ENCODE measurements at places on chromosomes 5 and 9.

DNA sequence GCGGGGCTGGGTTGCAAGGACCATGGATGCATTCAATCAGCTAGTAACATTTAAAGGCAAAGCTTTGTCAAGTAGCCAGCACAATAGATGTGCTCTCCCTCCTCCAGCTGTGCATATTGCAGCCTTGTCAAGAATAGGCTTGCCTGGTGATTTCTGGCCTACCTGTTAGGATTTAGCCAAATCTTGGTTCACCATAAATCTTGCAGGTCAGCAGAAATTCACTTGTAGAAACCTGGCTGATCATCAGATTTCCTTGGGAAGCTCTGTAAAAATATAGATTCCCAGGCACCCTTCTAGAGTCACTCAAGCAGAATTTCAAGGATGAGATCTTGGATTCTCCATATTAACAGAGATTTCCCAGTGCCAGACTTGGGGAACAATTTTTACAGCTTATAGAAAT lies 152.2 kb upstream of the SLC12A2 start:
- no peak for DNase-seq

DNA sequence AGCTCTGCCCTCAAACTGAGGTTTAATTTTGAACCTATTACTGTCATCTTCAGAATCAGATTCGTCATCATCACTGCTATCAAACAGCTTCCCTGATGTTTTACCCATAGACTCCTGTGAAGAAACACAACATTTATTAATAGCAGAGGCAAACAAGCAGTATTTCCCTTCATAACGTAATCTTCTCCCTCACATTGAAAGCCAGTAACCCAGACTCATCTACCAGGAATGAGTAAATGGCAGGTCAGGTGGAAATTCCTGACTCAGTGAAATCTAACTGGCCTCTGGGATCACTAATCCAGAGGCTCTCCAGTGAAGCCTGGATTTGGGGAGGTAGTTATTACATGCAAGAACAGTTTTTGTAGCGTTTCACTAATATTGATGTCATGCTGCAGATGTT lies 14.6 kb downstream of the NOL8 start:
- no peak for DNase-seq

DNA sequence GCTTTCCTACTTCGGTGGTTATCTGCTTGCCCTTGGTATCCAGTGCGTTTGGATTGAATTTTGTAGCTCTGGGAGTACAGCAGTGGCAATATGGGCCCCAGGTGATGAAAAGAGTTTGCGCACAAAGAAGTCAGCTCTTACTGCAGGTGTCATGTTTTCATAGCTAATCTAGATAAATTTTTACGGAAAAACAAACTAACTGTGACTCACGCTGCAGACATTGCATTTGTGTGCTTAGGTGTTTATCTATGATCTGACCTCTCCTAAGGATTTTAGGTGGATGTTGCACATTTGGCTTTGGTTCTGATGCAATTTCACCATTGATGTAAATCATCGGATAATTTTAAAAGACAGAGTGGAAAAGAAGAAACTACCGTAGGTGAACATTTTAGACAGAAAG lies 92.1 kb downstream of the VCAN start:
- no peak for DNase-seq

- no peak for DNase-seq
These were observed 216.1 kb downstream of the ACTL7B start for GRCh38 chr9:108639696-108640095.

DNA sequence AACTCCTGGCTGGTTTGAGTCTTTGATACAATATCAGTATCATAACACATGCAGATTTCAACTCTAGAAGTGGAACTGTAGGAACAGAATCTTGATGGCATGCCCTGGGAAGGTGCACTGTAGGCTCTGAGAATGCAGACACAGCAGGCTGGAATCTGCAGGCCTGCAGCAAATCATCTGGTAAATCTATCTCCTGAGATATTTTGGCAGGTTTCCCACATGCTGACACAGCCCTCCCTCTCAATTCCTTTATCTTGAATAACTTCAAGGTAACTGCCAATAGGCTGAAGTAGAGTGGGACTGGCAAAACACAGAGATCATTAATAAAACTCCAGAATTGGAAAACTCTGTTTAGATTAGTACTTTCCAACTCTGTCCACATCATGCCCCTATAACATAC lies 177.8 kb upstream of the PCSK5 start:
- DNase-seq: no peak

- DNase-seq: no peak
These were observed 12.8 kb downstream of the NOTCH1 start for GRCh38 chr9:136532799-136533774.

DNA sequence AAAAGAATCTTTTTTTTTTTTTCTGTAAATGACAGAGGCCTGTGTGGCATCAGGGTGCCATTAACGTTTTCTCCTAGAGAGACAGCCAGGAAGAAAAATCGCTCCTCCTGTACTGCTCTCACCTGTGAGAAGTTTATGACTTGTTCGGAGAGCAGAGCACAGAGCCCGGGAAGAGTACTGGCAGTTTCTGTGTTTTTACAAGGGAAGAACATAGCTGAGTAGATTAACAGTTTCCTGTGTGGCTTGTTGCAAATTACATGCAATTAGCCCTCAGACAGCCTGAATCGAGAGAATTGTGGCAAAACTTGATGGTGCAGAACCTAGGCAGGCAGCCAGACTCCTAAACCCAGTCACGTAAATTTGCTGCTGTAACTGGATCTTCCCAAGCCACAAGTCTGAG lies 32.1 kb downstream of the PRKACG start:
- no peak for DNase-seq

- DNase-seq: no peak
These were observed 283.2 kb downstream of the ANXA1 start for GRCh38 chr9:73434826-73435225.

DNA sequence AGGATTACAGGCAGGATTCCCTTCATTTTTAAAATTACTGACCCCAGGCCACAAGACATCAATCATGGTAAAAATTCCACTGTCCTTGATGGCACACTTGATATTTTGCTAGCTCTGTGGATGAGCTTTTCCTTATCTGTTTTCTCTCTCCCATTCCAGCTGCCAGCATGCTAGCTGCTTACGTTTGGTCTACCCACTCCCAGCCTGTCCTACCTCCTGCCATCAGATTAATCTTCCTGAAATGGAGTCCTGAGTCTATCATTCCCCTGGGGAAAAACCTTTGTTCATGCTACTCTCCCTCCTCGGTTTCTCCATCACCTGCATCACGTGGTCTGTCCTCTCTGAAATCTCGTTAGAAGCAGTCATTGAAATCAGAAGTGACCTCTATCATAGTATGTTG lies 108.9 kb downstream of the F2RL2 start:
- DNase-seq: no peak

DNA sequence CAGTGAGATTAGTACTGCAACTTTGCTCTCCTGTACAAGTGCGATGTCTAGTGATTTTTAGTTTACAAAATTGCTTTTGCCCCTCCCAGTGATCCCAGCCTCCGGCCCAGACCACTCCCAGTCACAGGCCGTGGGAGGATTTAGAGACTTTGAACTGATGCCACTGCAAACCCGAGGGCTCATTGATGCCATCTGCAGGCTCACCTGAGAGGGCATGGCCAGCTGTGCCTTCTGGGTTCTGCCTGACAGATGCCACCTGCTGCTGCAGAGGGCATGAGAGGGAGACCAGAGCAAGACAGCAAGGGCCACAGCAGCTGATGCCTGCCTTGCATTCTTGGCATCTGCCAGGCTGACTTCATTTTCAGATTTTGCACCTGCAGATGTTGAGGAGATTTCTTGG lies 593.8 kb downstream of the CDK5RAP2 start:
- DNase-seq: no peak

- no peak for DNase-seq
These were observed 367.1 kb upstream of the IZUMO3 start for GRCh38 chr9:24912767-24913166.

- DNase-seq: no peak
These were observed 7.6 kb downstream of the IFNB1 start for GRCh38 chr9:21070171-21070571.

- no peak for DNase-seq
These were observed 127.2 kb downstream of the MLLT3 start for GRCh38 chr9:20495098-20495497.

- DNase-seq: no peak
These were observed 100.5 kb upstream of the SPATA31D4 start for GRCh38 chr9:81827616-81828296.

DNA sequence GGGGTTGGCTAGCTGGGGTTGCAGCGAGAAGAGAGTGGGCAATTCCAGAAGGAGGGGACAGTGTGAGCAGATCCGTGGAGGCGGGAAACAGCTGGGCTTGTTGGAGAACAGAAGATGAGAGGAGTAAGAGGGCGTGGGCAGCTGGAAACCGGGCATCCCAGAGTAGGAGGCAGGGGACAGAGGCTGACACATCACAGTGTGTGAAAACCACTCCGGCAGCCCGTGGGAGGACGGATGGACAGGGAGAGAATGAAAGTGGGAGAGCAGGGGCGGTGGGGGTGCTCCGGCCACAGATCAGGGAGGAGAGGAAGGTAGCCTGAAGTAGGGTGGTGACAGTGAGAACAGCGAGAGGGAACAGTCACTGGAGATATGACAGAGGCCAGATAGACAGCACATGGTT lies 8.3 kb upstream of the PSMB7 start:
- no peak for DNase-seq

DNA sequence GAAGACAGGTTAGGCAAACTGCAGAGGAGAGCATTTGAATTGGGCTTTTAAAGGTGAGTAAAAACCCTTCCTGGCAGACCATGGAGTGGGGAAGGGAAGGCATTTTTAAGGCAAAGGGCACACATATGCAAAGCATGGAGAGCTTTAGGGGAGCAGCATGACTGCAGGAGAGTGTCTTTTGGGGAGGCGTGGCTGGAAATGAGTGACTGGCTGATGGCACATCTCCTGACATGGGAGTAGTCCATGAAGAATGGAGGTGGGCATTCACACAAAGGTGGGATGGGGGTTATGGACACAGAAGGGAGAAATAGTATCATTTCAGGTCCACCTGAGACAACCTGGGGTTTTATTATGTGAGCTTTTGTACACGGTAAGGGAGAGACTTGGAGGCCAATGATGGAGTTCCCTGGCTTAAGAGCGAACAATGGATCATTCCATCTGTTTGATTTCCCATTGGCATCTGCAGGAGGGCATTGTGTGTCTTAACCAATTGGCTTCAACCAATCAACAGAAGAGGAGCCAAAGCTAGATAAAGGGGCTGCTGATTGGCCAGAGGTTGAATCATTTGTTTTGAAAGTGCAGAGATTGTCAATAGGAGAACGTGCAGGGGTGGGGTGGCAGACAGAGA lies 2.1 kb downstream of the NSG2 start:
- DNase-seq: no peak

- DNase-seq: no peak
These were observed 109.5 kb upstream of the RAD23B start for GRCh38 chr9:107173422-107174180.

GRCh38 chr9:118896324-118897000 lies 472.8 kb downstream of the BRINP1 start:
- no peak for DNase-seq

DNA sequence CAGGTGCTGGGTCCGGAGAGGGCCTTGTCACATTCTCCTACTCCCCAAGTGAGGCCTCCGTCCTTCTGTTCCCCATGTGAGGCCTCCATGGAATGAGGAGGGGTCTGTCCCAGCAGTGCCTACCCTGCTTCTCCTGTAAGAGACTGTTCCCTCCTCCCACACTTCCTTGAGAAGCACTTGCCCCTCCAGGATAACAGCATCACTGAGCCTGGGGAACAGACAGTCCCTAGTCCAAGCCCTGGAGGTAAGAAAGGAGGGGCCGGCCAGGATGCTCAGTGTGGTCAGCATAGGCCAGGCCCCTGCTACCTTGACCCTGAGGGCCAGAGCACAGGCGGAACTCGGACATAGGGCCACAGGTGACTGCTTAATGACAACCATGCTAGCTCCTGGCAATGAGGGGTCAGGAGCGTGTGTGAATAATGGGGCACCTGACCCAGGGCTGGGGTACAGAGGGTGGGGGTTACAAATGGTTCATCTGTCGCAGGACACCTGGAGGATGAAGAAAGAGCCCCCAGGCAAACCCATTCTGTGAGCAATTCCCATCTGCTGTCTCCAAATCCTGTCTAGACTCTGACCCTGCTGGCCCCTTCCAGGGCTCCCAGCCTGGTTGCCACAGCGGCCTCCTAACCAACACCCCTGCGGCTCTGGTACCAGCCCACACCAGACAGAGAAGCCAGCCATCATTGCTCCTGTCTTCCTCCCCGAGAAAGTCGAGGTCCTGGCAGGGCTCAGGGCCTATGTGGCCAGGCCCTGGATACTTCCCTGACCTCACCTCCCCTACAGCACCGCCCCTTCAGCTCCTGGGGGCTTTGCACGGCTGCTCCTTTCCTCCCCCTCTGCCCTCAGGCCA lies 20.3 kb downstream of the RALGDS start:
- DNase-seq: no peak

- no peak for DNase-seq
These were observed 371.9 kb downstream of the EBF1 start for GRCh38 chr5:158727771-158728311.

DNA sequence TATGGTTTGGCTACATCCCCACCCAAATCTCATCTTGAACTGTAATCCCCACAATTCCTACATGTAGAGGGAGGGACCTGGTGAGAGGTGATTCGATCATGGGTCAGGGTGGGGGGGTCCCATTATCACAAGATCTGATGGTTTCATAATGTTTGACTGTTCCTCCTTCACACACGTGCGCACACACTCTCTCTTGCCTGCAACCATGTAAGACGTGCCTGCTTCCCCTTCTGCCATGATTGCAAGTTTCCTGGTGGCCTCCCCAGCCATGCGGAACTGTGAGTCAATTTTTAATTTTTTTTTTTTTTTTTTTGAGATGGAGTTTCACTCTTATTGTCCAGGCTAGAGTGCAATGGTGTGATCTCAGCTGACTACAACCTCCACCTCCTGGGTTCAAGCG lies 27.0 kb downstream of the FAM169A start:
- DNase-seq: no peak

- no peak for DNase-seq
These were observed 21.0 kb downstream of the EXOC3 start for GRCh38 chr5:463952-464351.

DNA sequence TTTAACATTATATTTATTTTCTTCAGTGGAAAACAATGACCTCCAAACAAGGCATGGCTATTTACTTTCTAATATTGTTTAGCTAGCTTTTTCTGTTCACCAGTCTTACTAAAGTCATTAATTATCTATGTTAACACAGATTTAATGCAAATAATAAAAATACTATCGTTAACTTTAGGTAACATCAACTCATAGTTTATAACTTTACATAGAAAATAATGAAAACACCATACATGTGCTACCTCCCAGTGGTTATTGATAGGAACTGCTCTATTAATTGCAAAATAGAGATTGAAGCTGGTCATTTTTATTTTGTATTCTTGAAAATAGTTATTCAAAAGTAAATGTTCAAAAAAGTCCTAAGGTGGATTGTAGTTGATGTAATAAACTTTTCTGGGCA lies 78.3 kb upstream of the HCN1 start:
- DNase-seq: no peak

Measured in hypothalamus (tissue), 51 donors.